Activated CD4-positive, CD25-positive, alpha-beta regulatory T cell treated with anti-CD3 and anti-CD28 coated beads, Interleukin-2, amount 50 U/mL, for 72 hours (primary cell): ENCODE measurements at places on chromosomes 5 and 9.

DNA sequence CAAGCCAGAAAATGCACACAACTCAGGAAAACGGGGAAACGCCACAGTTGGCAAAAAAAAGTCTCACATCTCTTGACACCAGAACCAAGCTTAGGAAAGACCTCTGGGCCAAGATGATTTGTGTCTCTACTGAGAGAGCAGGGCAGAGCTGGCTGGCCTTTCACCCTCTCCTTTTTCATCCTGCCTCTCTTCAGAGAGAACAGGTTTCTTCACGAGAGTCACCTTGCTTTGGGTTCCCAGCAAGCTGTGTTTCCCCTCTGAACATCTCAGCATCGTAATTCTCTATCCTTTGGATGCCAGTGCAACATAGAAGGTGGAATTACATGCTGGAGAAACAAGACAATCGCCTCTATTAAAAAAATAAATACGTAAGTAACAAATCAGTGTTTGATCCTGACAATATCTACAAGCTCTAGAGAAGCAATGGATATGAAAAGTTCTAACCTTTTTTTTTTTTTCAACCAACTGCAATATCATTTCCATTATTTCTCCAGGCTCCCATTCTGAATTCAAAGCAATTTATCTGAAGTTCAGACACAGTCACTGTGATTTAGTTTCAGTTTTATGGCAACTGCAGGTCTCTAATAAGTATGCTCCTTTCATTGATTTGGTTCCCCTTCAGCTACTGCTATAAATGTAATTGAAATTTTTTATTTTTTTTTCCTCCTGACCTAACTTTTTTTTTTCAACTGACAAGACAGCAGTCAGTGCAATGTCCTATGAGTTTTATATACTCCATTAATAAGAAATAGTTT, 708.6 kb downstream of the DTWD2 start:
- DNase-seq = no peak

DNA sequence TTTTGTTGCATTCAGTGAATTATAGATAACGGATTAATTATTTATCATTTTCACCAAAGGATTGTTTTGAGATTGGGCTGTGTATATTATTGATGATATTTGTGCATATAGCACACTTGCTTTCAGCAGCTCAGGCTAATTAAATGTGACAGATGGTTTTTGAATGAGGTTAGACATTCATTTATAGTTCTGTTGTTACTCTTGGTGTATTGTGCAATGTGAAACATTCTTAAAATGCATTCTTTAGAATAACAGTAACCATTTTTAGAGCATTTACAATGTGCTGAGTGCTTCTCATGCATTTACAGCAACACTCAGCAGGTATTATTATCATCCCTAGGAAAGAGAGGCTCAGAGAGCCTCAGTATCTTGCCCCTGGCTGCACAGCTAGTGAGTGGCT, 23.8 kb downstream of the NANS start:
- DNase-seq = no peak

DNA sequence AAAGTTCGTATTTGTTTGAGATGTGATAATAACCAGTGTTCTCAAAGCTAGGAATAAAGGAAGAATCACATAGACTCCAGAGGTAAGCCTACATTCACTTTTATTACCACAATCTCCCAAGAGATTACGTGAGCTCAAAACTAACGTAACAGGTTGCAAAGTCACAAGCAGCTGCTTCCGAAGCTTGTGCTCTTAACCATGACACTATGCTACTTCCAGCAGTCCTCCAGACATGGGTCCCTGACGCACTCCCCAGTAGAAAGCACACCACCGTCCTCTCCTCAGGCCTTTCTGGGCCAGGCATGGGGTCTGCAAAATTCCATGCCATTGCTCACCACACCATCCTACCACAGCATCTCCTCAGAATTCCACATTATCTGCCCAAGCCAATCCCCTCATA, 84.6 kb downstream of the PAX5 start:
- no peak for DNase-seq

DNA sequence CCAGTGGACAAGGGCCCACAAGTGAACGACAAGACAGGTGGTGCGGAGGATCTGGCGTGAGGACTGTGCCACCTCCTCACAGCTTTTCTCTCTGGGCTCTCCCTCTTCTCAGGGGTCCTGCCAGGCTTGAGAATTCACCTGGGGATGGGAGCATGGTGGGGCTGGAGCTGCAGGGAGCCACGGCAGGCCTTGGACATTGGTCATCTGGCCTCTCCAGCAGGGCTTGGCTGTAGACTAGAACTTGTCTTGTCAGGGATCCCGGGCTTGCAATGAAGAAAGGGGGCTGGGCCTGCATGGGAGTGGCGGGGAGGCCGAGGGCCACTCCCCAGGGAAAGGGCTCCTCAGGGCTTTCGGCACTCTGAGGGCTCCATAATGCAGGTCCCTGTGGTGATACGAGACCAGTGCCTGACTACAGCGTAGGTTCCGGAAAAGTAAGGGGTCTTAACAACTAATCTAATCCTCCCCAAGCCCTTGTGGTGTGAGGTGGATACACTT, 126.7 kb downstream of the MACROH2A1 start:
- DNase-seq = no peak

GRCh38 chr5:11656916-11657315, 247.3 kb downstream of the CTNND2 start:
- DNase-seq = no peak

GRCh38 chr5:56056875-56057274, 62.1 kb upstream of the IL6ST start:
- no peak for DNase-seq

DNA sequence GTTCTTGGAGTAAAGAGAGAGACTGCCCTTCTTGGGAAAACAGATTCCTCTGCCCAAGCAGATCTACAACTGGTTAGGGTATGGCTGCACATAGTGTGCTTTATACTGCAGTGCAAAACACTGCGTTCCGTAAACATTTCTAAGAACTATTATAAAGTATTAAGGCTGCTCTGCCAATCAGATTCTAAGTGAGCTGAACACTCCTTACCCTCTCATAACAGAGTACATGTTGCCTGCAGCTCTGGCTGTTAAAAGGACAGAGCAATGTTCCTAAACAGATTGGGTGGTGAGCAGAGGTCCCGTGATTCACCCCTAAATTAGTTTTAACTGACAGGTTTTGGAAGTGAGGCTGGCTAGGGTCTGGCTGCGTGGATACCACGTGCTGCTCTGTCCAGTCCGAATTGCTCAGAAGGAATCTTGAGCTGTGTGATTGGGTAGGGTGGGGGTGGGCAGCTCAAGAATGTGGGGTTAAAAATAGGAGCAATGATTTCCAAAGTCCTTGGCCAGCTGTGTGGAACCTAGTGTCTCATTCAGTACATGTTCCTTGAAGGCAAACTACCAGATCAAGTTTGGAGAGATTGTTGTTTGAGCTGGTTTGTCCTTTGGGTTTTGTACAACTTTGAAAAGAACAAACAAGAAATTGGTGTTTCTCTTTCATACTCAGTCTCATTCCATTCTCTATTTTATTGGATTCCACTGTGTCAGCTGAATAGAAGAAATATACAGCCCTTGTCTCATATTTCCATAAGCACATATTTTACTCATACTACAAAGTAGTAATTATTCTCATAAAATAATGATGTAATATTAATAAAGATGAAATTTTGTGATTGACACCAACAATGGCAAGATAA, 497.6 kb upstream of the CD180 start:
- DNase-seq = no peak

- DNase-seq = no peak
Measured at GRCh38 chr5:1911773-1912235, 29.1 kb upstream of the IRX4 start.

DNA sequence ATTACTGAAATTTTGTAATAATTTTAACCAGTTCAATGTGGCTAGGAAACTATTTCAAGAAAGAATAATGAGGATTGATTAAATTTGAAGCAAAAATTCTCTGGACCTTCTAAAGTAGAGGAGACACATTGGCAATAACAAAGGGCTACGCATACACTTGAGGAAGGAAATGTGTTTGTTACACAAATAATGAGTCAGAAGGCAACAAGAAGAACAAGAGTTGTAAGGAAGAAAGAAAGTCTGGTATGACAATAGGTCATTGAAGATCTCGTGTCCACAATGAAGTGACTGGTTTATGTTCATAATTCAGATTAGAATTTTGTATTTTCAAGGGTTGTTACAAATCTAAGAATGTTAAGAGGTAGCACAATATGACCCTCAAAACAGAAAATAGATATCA, 25.8 kb downstream of the ST8SIA4 start:
- DNase-seq = no peak

GRCh38 chr5:179212870-179213269, 132.4 kb downstream of the ADAMTS2 start:
- DNase-seq = no peak

DNA sequence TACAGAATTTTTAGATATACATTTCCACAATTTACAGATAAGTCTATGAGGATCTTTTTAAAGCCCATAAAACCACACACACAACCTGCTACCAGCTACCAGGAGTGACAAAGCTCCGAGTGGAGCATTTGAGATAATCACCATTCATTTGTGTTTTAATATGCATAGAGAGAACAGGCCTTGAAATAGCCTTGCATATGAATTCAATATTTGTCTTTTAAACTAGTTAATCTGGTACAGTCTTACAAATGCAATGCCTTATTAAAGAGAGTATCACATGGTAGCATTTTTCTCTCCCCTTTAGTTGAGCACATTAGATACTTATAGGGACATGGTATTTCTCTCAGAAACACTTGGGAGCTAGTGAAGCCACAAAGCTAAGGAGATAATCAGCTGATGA, 49.1 kb downstream of the SEMA5A start:
- DNase-seq = no peak

GRCh38 chr5:115329475-115329874, 33.0 kb upstream of the CCDC112 start:
- no peak for DNase-seq

DNA sequence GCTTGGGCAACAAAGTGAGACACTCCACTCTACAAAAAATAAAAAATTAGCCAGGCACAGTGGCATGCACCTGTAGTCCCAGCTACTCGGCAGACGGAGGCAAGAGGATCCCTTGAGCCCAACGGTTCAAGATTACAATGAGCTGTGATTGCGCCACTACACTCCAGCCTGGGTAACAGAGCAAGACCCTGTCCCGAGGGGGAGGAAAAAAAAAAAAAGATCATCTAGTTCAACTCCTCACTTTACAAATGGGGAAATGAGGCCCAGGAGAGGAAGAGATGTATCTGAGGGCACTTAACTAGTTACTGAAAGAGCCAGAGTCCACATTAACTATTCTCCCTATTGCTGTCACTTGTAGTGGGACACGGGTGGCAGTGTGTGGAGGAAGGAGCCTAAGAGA, 13.8 kb downstream of the PDCL start:
- no peak for DNase-seq

GRCh38 chr5:174945853-174946252, 221.5 kb downstream of the MSX2 start:
- no peak for DNase-seq

DNA sequence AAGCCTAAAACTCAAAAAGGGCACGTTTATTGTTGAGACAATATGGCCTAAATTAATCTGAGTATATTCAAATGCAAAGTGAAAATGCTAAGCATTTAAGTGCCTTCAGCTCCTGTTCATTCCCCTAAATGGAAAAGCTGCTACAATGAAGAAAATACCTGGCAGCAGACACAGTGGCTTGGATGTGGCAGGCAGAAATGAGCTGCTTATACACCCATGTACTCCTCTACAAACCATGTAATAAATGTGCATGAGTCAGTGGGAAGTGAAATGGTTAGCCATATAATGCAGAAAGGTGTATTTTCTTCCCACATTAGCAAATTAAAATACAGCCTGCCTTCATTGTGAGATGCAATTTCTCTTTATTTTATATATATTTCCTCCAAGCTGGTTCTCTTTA, 859.2 kb upstream of the SEMA6A start:
- no peak for DNase-seq

GRCh38 chr9:83677596-83677995, 30.2 kb downstream of the UBQLN1 start:
- DNase-seq = no peak

- no peak for DNase-seq
Measured at GRCh38 chr5:155767470-155767869, 559.5 kb upstream of the SGCD start.

- no peak for DNase-seq
Measured at GRCh38 chr9:135950135-135950682, 11.0 kb downstream of the UBAC1 start.

GRCh38 chr9:567128-567746, 274.3 kb upstream of the DMRT1 start:
- no peak for DNase-seq

DNA sequence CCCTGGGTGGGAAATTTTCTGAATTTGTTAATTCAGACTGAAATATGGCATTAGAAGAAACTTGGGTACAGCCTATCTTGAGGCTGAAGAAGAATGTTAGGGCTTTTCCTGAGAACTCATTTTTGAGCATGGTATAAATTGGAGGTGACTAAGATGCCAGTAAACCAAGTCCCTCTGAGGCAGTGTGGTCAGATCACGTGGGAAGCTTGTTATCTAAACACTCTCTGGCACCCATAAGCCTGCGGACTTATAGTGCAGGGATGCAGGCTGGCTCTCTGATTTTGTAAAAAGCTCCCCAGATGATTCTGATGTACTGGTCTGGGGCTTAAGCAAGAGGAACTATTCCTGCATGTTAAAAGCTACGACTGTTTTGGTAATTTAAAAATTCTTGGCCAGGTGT, 34.3 kb downstream of the MTMR12 start:
- no peak for DNase-seq

- DNase-seq = no peak
Measured at GRCh38 chr9:93108291-93109041, 12.4 kb downstream of the CARD19 start.

- no peak for DNase-seq
Measured at GRCh38 chr5:108079753-108080152, 302.1 kb downstream of the FBXL17 start.

GRCh38 chr5:146671561-146672295, 155.7 kb upstream of the GPR151 start:
- DNase-seq = no peak

DNA sequence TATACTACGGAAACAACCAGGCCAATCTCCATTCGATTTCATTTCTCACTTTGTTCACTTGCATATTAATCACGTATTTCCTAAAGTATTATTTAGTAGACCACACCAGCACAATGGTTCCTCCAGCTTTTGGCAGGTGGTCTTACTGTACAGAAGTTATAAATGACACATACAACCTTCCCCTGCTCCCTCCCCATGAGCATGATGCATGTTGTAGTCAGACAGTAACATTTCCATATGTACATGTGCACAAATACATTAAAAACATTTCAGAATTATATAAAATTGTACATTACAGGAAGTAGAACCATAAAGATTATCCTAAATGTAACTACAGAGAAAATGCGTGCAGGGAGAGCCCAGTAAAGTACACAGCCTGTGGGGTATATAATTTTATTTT, 17.0 kb downstream of the SRP19 start:
- DNase-seq = no peak

GRCh38 chr9:123680352-123680751, 249.6 kb downstream of the DENND1A start:
- DNase-seq = no peak
